Effector CD4-positive, alpha-beta T cell (primary cell): ENCODE measurements at places on chromosomes 2 and 18.

DNA sequence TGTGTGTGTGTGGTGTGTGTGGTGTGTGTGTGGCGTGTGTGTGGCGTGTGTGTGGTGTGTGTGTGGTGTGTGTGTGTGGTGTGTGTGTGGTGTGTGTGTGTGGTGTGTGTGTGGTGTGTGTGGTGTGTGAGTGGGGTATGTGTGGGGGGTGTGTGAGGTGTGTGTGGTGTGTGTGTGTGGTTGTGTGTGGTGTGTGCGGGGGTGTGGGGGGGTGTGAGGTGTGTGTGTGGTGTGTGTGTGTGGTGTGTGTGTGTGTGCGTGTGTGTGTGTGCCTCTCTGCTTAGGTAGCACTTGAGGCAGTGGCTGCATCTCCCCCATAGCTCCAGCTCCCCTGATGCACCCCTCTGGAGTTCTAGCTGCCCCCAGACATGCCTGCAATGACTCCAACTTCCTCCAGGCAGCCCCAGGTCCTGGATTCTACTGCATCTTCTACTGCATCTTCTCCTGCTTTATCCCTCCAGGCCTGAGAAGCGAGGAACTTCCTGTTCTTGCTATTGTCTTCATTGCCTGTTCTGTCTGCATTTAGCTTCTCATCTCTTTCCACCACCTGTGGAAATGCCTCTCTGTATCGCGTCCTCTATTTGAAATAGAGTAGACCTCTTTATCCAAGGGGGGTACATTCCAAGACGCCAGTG, 22.2 kb upstream of the MLPH start:
- no peak for DNase-seq

DNA sequence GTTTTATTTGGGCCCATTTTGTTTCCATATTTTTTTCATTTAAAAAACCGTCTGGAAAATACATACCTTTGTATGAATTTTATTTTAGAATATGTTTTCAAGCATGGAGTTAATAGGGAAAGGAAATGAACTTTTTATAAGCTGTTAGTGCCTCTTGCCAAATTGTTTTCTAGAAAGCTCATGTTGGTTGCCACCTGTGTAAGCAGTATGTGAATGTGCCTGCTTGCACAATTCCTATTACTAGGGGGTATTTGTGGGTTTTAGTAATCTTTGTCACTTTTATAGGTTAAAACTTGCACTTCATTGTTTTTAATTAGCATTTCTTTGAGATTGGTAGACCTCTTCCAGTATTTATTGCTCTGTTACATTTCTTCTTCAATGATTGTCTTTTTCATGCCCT, 107.3 kb downstream of the TANC1 start:
- no peak for DNase-seq

DNA sequence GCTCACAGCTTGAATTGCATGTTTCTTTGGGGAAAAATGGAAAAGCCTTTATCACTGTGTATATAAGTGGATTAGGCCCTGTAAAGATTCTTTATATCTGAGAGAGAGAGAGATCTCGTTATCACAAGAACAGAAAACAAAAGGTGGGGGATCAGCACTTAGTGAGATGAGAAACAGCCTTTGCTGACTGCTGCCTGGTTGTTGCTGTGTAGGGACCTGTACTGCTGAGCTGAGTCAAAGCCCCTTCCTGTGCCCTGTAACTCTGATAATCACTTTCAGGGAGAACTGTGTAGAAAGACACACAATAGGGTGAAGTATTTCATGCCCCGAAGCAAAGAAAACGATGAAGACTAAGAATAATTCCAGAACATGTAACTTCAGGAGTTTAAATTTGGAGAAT, 30.6 kb upstream of the FAM237A start:
- DNase-seq = no peak

DNA sequence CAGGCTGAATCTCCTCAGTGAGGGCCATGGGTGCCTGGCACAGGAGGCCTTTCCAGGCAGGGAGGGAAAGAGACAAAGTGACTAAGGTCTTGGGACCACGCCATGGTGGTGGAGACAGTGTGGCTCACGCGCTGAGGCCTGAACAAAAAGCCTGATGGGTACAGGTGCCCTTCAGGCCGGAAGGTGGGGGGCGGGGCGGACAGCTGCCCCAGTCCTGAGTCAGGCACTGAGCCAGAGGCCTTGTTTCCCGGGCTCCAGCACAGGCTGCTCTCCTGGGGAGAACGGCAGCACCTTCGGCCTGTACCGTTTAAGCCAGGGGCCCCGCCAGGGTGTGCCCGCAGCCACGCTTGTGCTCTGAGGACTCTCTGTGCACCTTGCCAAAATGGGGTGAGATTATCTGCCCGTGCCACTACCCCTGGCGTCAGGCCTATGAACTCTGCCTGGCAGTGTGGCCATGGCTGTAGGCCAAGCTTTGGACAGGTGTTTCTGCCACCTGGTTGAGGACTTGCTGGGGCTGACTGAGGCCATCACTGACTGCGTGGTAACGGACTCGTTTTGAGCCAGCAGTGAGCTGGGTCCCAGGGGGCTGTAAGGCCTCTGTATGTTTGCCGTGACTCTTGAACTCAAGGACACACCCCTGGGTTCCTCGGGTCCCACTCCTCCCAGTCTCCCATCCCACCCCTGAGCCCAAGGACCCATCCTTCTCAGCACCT, 31.7 kb upstream of the DNMT3A start:
- no peak for DNase-seq

DNA sequence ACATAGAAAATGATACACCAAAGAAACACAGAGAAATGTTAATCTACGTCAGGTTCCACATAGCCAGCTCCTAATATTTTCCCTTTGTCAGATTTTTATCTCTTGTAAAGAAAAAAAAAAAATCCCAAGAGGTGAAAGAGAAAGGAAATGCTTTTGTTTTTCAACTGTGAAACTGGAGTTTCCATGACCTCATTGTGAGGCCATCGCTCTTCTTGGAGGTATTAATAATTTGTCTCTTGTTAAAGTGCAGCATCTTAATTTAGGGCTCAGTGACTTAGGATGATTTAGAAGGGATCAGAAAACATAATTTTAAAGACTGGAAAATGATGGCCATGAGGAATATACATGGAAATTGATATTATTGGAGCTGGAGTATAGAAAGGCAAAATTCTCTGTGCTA, 21.7 kb downstream of the ARHGAP28 start:
- DNase-seq = no peak

GRCh38 chr2:232927032-232927792, 57.1 kb downstream of the SNORC start:
- no peak for DNase-seq

- no peak for DNase-seq
Measured at GRCh38 chr2:217163987-217164386, 304.1 kb upstream of the TNP1 start.

GRCh38 chr2:234544659-234545611, 48.1 kb upstream of the ARL4C start:
- peak; percentile 68 for DNase-seq

DNA sequence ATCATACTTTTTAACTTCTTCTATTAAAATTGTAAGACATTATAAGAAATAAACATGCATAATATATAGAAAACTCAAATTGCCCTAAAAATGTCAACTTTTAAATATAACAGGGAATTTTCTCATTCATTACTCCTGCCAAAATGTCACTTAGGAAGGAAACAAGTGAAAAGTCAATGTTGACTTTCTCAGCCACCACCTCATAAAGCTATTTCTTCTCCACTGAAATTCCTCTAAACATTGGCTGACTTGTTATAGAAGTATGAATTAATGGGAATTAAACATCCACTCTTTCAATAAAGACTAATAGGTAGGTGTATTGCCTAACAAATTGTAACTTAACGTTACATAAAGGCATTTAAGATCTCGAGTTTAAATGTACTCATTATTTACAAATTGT, 499.7 kb upstream of the SYT4 start:
- DNase-seq = no peak

- no peak for DNase-seq
Measured at GRCh38 chr18:10074110-10074509, 160.3 kb downstream of the VAPA start.

- no peak for DNase-seq
Measured at GRCh38 chr2:200353874-200354273, 47.4 kb downstream of the SPATS2L start.

DNA sequence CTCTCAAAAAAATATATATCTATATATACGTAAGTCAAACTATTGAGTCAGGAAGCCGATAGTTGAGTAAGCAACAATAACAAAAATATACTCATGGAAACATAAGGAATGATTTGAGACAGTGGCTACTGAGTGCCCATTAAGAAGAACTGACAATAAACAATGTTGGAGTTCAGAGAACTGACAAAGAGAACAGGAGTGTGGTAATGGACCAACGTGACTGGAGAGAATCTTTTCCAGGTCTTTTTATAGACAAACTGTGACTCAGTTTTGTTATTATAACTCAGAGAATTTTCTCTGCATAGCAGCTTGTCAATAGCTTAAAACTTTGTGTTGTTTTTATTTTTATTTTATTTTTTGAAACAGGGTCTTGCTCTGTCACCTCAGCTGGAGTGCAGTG, 4.6 kb upstream of the GALM start:
- DNase-seq = no peak

DNA sequence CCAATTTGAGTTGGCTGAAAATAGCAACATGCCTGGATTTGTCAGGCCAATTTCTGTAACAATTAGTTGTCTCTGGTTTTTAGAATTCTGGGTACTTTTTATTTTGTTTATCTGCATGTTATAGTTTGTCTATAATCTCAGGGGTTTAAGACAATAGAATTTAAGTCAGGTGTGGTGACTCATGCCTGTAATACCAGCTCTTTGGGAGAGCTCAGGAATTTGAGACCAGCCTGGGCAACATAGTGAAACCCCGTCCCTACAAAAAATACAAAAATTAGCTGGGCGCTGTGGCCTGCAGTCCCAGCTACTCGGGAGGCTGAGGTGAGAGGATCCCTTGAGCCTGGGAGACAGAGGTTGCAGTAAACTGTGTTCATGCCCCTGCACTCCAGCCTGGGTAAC, 114.4 kb upstream of the GLS start:
- DNase-seq = no peak

DNA sequence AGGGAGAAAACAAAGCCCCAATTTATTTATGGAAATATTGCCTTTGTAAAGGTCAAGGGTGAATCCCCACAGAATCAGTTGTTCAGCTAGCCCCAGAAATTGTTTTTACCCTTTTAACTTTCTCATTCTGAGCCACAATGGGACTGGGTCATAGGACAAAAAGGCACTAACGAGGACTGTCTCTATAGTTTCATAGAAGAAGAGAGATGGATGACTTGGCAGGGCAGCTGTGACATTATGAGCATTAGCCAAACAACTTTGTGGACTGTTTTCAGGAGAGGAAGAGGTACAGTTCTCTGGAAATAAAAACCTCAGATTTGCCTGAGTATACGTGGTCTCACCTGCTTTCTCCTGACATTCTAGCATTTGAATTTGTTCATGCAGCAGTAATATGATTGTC, 1155.8 kb upstream of the CHAC2 start:
- DNase-seq = no peak

- no peak for DNase-seq
Measured at GRCh38 chr2:102044967-102045489, 53.3 kb downstream of the IL1R2 start.

DNA sequence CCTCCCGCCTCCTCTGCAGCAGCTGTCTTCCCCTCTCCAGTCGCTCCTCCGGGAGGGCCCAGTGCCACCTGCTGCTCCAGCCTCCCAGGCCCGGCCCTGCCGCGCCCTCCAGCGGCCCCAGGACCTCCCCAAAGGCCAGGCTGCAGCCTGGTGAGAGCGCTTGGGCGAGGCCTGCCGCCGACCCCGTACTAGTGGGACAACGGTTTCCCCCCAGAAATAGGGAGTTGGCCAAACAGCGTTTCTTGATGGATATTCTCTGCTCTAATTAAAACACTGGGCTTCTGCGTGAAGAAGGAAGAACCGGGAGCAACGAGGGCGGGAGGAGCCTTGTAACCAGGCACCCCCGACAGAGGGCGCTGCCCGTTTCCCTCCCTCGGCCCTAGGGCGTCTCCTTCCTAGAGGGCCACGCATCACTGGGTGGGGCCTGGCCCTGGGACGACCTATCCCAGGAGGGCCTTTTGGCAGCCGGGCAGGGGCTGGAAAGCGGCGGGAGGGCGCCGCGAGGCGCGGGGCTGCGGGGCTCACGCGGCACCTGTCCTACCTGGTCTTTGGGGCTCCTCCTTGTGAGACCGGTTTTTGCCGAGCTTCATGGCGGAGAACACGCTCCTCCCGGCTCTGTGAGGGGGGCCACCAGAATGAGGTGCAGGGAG, 25.4 kb upstream of the OTOF start:
- DNase-seq = peak; percentile 62

DNA sequence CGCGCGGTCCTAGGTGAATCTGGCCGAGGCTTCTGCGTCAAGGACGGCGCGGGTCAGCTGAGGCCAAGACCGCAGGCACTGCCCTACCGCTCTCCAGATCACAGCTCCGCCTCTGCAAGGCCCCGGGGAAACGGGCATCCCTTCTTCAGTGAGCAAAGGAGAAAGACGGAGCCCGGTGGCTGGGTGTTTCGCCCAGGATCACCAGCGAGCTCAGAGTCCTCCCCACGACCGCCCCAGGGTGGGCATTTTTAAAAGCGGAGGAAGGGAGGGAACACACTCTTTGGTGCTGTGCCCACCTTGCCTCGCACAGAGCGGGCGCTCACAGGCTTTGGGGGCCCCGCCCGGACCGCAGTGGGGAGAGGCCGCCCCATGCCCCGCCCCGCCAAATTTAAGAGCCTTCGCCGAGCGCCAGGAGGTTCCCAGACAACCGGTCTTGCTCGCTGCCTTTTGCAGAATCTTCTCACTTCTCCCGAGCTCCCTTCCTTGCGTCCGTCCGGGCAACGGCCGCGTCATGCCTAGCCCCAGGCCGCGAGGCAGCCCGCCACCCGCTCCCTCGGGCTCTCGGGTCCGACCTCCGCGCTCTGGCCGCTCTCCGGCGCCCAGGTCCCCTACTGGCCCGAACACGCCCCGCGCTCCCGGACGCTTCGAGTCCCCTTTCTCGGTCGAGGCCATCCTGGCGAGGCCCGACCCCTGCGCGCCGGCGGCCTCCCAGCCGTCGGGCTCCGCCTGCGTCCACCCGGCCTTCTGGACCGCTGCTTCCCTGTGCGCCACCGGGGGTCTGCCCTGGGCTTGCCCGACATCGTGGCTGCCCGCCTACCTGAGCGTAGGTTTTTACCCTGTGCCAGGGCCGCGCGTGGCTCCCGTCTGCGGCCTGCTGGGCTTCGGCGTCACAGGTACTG, at the start of gene NOTO:
NOTO (plus strand) TSS at position 419 of the 899 bp plus-strand sequence; CDS start at position 512, 93 bp downstream.
- no peak for DNase-seq

DNA sequence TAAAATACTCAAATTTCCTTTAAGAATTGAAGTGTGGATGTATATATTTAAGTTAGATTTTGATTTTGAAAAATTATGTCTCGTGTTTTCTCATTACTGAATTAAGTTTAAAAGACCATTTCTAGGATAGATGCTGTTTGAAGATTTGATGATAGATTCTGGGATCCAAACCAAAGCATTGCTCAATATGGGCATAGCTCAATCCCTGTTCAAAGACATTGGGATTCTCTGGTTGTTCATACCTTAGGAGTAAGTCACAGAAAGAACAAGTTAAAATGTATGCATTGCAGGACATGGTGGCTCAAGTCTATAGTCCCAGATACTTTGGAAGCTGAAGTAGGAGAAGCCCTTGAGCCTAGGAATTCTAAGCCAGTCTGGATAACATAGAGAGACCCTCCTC, 622.3 kb downstream of the ADCYAP1 start:
- no peak for DNase-seq
